ENCODE measurements at places on chromosomes 11 and 22. TPM values are rescaled to one million over a fixed set of nuclear protein-coding genes. Genes with fewer than 3 reads are reported as not detected.

EFCAB6 gene
- total RNA-seq = 1.8 TPM

KCNJ1 gene
- total RNA-seq = 0.06 TPM

DNA sequence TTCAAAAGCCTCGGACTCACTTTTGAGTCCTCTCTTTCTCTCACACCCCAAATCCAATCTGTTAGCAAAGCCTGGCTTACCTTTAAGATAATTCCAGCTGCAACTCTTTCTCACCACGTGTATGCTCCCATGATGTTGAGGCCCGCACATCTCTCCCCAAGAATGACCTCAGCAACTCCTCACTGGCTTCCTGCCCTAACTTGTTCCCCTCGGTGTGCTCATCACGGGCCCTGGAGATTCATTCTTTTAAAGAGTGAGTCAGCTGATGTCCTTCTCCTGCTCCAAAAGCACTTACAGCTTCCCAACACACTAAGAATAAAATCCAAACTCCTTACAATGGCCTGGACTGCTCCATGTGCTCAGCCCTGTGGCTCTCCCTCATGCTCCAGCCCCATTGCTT lies 1041.3 kb downstream of the OPCML start:
- DNase-seq = no peak

MYOD1 gene
- total RNA-seq = not detected

HSD17B12 gene
- 51.5 TPM for total RNA-seq

GRCh38 chr11:17791144-17791543 lies 56.6 kb downstream of the KCNC1 start:
- DNase-seq = no peak

DNA sequence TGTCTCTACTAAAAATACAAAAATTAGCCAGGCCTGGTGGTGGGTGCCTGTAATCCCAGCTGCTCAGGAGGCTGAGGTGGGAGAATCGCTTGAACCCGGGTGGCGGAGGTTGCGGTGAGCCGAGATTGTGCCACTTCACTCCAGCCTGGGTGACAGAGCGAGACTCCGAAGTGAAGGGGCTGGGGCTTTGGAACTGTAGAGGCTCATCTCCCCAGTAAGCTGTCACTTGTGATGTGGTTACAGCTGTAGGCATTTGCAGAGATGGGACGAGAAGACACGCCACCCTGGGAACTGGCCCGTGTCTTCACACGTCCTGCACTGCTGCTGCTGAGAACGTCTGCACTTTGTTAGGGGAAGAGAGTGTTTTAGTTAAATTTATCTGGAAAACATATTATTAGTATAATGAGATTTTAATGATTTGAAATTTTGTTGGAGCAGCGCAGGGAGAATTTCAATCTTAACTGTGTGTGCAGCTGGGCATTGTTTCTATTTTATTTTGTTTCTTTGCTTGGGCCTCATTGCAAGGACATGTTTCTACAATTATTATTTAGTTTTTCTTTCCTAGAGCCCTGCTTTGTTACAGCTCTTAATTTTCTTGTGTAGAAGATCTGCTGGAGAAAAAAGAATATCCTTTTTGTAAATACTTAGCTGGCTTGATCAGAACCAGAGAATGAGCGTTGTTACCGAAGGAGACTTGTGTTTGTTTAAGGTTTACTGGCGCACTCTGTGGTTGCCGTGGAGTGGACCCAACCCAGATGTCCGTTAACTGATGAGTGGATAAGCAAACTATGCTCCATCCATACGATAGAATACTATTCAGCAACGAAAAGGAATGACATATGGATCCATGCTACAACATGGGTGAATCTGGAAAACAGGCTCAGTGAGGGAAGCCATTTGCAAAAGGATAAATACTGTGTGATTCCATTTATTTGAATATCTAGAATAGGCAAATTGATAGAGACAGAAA lies 18.4 kb downstream of the PARVB start:
- no peak for DNase-seq

KCNC1 gene
- total RNA-seq = 0.26 TPM

- no peak for DNase-seq
Observed at GRCh38 chr11:46521961-46522681, 71.7 kb downstream of the AMBRA1 start.

DNA sequence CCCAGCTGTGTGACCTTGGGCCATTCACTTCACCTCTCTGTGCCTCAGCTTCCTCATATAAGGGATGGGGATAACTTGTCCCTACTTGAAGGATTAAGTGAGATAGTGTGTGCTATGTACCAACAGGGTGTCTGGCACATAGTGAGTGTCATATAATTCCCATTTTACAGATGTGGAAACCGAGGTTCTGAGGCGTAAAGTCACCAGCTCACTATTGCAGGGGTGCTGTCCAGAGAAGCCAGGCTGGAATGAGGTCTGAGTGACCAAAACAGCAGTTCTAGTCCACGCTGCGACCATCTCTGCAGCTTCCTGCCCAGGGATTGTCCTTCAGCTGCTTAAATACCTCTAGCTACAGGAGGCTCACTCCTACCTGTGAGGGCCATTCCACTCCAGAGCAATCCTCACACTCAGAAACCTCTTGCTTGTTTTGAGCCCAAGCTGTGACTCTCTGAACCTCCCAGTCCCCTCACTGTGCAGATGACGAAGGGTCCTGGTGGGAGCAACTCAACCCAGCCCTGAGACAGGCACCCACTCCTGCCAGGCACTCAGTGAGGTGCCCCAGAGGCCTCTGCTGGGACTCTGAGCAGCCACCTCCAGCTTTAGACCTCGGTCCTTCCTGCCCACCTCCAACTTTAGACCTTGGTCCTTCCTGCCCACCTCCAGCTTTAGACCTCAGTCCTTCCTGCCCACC lies 5.8 kb downstream of the MB start:
- no peak for DNase-seq

DNA sequence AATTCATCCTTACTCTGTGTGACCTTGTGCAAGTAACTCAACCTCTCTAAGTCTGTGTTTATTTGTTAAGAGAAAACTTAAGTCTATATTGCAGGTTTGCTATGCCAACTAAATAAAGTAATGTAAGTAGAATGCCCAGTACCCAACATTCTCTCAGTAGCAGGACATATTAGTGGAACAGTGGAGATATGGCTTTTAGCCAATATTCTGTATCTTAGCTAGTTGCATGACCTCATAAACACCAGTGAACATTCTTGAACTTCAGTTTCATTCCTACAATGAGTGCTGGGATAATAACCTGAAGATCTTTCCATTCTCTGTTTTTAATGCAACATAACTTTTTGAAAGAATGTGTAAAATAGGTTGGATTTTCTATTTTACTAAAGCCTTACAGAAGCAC lies 77.0 kb downstream of the RAB38 start:
- no peak for DNase-seq

DNA sequence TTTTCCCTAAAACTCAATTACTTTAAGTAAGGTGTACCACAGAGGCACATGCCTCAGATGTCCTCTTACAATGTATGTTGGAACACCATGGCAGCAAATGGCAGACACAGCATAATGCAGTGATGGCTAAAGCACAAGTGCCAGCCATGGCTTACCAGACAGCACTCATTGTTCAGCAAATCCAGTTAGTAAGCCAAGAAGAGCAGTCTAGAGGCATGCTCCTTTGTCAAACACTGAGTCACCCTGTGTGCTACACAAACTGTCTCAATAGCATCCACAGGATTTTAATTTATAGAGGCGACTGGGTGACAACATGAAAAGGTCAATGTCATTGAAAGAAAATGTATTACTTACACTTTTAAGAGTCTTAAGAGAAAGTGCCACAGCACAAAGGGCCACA lies 140.6 kb downstream of the KCNA4 start:
- DNase-seq = no peak

LRRC56 gene
- 1.5 TPM for total RNA-seq

DNA sequence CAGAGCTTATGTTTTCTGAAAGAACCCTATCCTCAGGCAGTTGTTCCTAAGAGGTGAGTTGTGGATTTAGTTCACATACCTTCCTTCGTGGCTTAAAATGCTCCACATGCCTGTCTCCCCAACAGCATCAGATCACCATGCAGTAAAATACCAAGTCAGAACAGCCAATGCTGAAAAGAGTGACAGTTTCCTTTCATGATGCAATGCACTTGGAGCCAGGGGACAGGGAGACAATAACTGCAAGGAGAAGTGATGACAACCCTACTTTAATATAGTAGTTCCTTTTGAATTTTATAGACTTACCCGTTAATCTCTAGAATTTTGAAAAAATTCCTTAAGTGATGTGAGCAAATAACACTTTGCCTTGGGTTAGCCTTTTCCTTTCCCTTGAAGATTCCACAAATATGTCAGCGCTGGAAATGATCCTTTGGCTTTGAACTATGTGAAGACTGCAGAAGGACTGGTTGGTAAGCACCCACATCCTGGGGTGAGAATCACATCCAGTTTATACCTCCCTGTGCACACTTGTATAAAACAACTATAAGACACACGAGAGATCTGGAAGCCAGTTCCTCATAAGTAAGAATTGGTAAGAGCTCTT lies 71.2 kb downstream of the PIWIL4 start:
- no peak for DNase-seq

GRCh38 chr11:90179923-90180322 lies 42.9 kb downstream of the CHORDC1 start:
- DNase-seq = no peak

CHADL gene
- 1.7 TPM for total RNA-seq

- no peak for DNase-seq
Observed at GRCh38 chr22:17692841-17693240, 54.3 kb downstream of the BCL2L13 start.

PTPRJ gene
- total RNA-seq = 15.4 TPM

DNA sequence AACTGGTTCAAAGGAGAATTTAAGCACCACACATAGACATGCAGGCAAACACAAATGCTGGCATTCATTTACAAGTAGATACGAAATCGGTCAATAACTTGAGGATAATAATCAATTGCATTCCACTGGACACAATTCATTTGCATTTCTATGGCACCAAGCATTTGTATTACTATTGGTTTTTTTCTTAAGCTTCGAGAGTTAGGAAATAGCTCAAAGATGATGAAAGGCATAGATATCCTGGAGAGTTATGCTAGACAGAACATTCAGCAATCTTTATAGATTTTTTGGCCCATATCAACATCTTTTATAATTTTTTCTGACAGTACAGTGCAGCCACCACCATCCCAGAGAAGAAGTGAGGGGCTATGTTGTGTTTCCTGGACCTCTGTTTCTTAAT lies 544.4 kb downstream of the MIAT start:
- DNase-seq = no peak

ARHGAP20 gene
- 0.49 TPM for total RNA-seq

ENDOD1 gene
- total RNA-seq = 3.3 TPM

GRCh38 chr22:29315286-29316140 lies at the start of gene RASL10A:
RASL10A (minus strand) TSS chr22:29315697; CDS start chr22:29315246, 451 bp downstream.
- peak; percentile 82 for DNase-seq

Measured in pancreas (tissue), 10 donors.